Adrenal gland (tissue), 19 donors: ENCODE measurements at places on chromosomes 11 and 22. TPM values are rescaled to one million over a fixed set of nuclear protein-coding genes. Genes with fewer than 3 reads are reported as not detected.

- H3K36me3 ChIP-seq, result no peaks in the 10 kb centered on the region
- peaks cover 9% of the 10 kb centered on the region for H3K4me1 ChIP-seq
- no peak for DNase-seq
- H3K27me3 ChIP-seq, result peaks cover 3% of the 10 kb centered on the region
- H3K27ac ChIP-seq, result no peak overlapping the region
These were observed 9.2 kb downstream of the SCN2B start for GRCh38 chr11:118167253-118167652.

DNA sequence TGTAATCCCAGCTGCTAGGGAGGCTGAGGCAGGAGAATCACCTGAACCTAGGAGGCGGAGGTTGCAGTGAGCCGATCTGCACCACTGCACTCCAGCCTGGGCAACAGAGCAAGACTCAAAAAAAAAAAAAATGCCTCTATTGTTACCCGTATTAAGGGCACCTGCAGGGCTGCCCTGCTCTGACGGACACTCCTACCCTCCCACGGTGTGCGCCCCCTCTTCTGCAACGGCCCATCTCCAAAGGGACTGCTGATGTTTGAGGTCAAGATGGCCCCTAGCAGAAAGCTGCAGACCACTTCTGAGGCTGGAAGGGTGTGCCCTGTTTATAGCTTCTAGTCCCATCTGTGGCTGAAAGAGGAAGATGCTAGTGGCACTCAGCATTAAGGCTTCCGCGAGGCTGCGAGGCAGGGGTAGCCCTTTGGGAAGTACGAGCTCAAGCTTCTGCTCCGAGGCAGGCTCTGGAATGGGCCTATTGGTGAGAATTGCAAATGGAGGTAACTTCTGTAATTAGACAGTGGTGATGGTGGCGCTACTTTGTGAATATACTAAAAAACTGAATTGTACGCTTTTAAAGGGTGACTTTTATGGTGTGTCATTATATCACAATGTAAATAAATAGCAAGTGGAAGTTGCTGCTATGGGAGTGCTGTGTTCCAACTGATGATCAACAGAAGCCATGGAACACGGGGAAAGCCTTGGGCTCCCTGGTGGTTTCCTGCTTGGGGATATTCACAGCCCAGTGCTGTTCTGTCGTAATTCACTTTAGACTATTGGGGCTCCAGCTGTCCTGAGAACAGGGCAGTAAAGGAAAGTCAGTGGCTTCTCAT, 24.3 kb downstream of the ARFGAP2 start:
- peaks cover 14% of the 10 kb centered on the region for H3K4me1 ChIP-seq
- no peaks in the 10 kb centered on the region for H3K36me3 ChIP-seq
- no peaks in the 10 kb centered on the region for H3K27me3 ChIP-seq

- no peak overlapping the region for H3K27ac ChIP-seq
- no peak overlapping the region for H3K4me3 ChIP-seq
- H3K36me3 ChIP-seq, result no peaks in the 10 kb centered on the region
- no peak for DNase-seq
These were observed 273.5 kb upstream of the MPPED2 start for GRCh38 chr11:30859669-30860068.

GRCh38 chr11:94032725-94033124, 11.6 kb downstream of the HEPHL1 start:
- no peak overlapping the region for H3K27ac ChIP-seq
- DNase-seq, result no peak
- no peaks in the 10 kb centered on the region for H3K27me3 ChIP-seq
- H3K4me1 ChIP-seq, result no peaks in the 10 kb centered on the region
- H3K4me3 ChIP-seq, result no peak overlapping the region

DNA sequence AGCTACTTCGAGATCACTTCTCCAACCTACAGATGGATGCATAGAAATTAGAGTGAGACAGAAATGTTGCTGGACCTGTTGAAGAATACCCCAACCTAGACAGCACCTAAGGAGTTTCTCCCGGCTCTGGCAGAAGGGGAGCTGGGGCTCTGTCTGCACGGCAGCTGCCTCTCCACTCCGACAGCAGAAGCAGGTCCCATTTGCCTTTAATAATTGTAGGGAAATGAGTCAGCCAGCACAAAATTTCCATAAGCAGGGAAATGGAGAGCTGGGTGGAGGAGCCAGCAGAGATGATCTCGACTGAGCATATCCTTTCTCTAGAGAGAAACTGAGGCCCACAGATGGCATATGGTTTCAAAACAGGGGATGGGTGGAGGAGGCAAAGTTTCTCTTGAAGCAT, 80.1 kb downstream of the EFCAB6 start:
- H3K36me3 ChIP-seq, result no peaks in the 10 kb centered on the region
- no peak overlapping the region for H3K27ac ChIP-seq
- no peak overlapping the region for H3K4me3 ChIP-seq
- no peaks in the 10 kb centered on the region for H3K4me1 ChIP-seq
- H3K27me3 ChIP-seq, result no peaks in the 10 kb centered on the region

- H3K4me3 ChIP-seq, result no peak overlapping the region
- H3K4me1 ChIP-seq, result no peaks in the 10 kb centered on the region
- no peak for DNase-seq
- peaks cover 7% of the 10 kb centered on the region for H3K27me3 ChIP-seq
These were observed 19.3 kb upstream of the SMIM38 start for GRCh38 chr11:69136471-69136870.

Gene CD3E
- total RNA-seq, result 1.8 TPM
